ENCODE measurements at places on chromosomes 16 and 17. TPM values are rescaled to one million over a fixed set of nuclear protein-coding genes. Genes with fewer than 3 reads are reported as not detected.

Gene WNK4
- total RNA-seq: 0.47 TPM

DNA sequence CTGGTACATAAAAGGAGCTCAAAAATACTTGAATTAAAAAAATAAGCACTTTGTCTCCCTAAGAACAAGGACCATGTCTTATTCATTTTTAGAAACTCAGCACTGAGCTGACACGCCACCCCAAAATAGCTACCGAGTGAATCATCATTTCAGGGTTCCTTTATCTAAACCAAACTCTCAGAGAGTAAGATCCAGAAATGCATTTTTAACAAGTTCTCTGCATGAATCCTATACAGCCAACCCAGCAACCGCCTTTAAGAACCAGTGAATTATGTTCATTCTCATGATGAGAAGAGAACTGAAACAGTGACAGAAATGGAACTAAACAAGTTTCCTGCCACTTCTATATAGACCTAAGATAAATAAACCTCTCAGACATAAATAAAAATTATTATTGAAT lies 8.7 kb downstream of the C16orf87 start:
- H3K27ac ChIP-seq: no peak overlapping the region
- H3K4me1 ChIP-seq: no peaks in the 10 kb centered on the region
- no peak for DNase-seq
- H3K36me3 ChIP-seq: no peaks in the 10 kb centered on the region
- H3K27me3 ChIP-seq: no peaks in the 10 kb centered on the region

- H3K27ac ChIP-seq: no peak overlapping the region
- no peaks in the 10 kb centered on the region for H3K27me3 ChIP-seq
- no peak for DNase-seq
- no peaks in the 10 kb centered on the region for H3K36me3 ChIP-seq
These were observed 1237.1 kb upstream of the GOT2 start for GRCh38 chr16:59971264-59971663.

Gene KRT12
- not detected for total RNA-seq

- peak overlapping the region; percentile 77 for H3K27ac ChIP-seq
- H3K4me1 ChIP-seq: peaks cover 61% of the 10 kb centered on the region
These were observed 11.2 kb downstream of the PAM16 start for GRCh38 chr16:4339909-4340308.

DNA sequence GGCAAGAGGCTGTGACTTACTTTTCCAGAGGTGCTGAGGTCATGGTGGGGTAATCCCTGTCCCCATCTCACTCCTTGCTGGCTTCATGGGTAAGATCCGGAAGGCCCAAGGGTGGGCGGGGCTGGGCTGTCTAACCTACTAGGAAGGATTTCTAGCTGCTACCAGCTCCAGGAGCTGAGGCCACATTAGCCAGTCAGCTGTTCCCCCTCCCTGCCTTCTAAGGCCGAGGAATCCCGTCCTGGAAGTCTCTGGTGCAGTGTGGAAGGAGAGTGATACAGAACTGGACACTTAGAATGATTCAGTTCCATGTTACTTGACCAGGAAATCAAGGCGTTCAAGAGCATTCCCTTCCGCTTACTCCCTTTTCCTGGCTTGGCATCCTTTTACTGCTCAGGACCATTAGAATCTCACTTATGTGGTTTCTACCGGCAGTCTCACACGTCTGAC lies 8.9 kb downstream of the GNGT2 start:
- DNase-seq: no peak
- no peak overlapping the region for H3K4me3 ChIP-seq
- no peaks in the 10 kb centered on the region for H3K27me3 ChIP-seq
- no peaks in the 10 kb centered on the region for H3K36me3 ChIP-seq
- no peaks in the 10 kb centered on the region for H3K4me1 ChIP-seq

DNA sequence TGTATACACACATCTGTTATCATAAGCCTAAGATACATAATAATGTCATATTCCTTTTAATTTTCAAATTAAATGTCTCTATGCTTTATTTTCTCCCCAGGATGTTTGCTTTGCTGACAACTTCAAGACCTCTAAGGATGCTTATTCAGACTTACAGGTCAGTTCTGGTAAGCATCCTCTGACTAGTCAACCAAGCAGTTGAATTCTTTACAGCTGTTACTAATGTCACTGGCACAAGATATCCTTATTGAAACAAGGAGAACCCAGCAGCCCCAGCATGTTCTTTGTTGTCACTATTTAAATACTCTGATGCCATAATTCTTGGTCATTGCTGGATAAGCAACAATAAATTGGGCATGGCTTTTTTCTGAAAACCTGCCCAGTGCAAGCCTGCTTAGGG lies 232.3 kb upstream of the PMFBP1 start:
- no peak overlapping the region for H3K27ac ChIP-seq
- H3K4me1 ChIP-seq: no peaks in the 10 kb centered on the region
- DNase-seq: no peak
- H3K27me3 ChIP-seq: no peaks in the 10 kb centered on the region
- no peaks in the 10 kb centered on the region for H3K36me3 ChIP-seq

GRCh38 chr17:33889040-33889439 lies 366.0 kb upstream of the CCL2 start:
- no peaks in the 10 kb centered on the region for H3K36me3 ChIP-seq
- H3K4me1 ChIP-seq: no peaks in the 10 kb centered on the region
- H3K27me3 ChIP-seq: no peaks in the 10 kb centered on the region

DNA sequence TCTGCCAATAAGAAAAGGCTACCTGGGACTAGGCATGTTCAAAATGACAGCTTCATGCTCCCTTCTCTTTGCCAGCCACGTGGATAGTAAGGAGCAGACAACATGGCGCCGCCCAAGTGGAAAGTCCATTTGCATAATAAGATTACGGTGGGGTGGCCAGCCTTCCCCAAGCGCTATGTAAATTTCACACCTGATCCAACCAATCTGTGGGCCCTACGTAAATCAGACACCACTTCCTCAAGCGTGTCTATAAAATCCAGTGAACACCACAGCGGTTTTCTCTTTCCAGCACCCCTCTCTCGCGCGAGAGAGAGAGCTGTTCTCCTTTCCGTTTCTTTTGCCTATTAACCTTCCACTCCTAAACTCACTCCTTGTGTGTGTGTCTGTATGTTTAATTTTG lies 140.3 kb upstream of the ERCC4 start:
- H3K4me1 ChIP-seq: no peaks in the 10 kb centered on the region
- no peaks in the 10 kb centered on the region for H3K36me3 ChIP-seq
- no peaks in the 10 kb centered on the region for H3K27me3 ChIP-seq

DNA sequence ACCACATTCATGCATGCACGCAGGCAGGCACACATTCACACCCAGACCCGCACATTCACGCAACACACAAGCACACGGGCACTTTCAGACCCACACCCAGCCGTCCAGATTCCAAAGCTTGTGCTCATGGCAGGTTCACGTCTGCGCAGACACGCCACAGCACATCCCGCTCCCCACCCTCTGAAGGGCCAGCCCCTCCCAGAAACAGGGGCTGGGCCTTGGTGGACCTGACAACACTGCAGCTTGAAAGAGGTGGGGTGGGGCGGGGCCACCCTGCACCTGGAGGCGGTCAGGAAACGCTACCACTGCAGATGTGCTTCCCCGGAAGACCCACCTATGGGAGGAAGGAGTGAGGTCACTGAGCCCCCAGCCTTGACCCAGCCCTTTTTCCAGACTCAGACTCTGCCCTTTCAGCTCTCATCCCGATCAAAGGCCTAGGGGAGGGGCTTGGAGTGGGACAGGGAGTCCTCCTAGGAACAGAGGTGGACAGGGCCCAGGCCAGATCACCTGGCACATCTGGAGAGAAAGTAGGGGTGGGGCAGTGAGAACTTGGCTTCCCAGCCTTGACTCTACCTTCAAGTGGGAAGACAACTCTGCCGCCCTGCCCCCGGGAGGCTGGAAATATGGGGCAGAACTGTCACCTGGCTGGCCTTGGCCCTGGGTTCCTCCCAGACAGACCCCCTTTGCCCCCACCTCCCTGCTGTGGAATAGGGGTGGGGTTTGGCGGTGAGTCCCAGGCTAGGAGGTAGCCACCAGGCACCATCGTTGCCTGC lies 11.0 kb downstream of the P3H4 start:
- H3K27me3 ChIP-seq: no peaks in the 10 kb centered on the region
- no peak overlapping the region for H3K4me3 ChIP-seq
- peak; percentile 79 for DNase-seq

GRCh38 chr16:59905606-59906005 lies 1171.5 kb upstream of the GOT2 start:
- no peaks in the 10 kb centered on the region for H3K4me1 ChIP-seq
- H3K27ac ChIP-seq: no peak overlapping the region
- H3K4me3 ChIP-seq: no peak overlapping the region
- DNase-seq: no peak

DNA sequence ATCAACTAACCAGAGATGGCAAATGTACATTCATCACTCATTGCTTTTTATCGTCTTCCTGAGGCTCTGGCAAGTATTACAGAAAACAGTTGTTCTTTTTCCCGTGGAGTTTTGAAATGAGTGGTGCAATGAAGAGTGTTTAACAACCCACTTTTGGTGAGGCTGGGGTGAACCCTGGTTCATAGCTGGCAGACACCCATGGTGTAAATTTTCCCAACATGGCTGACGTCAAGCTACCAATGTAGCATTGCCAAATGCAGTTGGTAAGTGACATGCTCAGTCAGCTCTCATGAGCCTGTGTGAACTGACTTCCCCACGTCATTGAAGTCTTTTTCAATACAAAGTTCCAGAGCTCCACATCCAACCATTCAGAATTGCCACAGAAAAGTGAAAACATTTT lies 386.2 kb downstream of the TMEM114 start:
- H3K27ac ChIP-seq: no peak overlapping the region
- no peak for DNase-seq
- no peaks in the 10 kb centered on the region for H3K36me3 ChIP-seq
- no peaks in the 10 kb centered on the region for H3K27me3 ChIP-seq
- no peak overlapping the region for H3K4me3 ChIP-seq

DNA sequence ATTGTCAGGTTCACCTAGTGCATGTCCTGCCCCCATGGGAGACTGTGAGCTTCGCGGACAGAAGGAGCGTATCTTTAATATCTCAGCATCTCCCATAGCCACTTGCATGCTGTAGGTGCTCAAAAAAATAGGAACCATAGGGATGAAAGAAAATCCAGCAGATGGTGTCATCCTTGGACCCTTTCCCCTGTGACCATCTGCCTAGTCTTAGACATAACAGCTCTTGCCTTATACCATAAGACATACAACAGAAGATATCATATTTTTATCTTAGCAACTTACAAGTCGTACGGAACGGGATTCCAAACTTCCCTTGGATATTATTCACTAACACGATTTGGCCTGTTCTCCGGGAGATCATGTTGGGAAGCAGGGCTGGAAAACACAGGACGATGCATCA lies 14.5 kb downstream of the DHRS7C start:
- no peak overlapping the region for H3K27ac ChIP-seq
- no peaks in the 10 kb centered on the region for H3K36me3 ChIP-seq
- H3K27me3 ChIP-seq: no peaks in the 10 kb centered on the region
- H3K4me1 ChIP-seq: no peaks in the 10 kb centered on the region
- H3K4me3 ChIP-seq: no peak overlapping the region

Gene KRT24
- total RNA-seq: not detected

GRCh38 chr17:50689251-50689650 lies 18.5 kb downstream of the ANKRD40 start:
- no peak for DNase-seq
- peaks cover 25% of the 10 kb centered on the region for H3K36me3 ChIP-seq
- peaks cover 57% of the 10 kb centered on the region for H3K4me1 ChIP-seq
- peaks cover 3% of the 10 kb centered on the region for H3K27me3 ChIP-seq
- no peak overlapping the region for H3K27ac ChIP-seq

DNA sequence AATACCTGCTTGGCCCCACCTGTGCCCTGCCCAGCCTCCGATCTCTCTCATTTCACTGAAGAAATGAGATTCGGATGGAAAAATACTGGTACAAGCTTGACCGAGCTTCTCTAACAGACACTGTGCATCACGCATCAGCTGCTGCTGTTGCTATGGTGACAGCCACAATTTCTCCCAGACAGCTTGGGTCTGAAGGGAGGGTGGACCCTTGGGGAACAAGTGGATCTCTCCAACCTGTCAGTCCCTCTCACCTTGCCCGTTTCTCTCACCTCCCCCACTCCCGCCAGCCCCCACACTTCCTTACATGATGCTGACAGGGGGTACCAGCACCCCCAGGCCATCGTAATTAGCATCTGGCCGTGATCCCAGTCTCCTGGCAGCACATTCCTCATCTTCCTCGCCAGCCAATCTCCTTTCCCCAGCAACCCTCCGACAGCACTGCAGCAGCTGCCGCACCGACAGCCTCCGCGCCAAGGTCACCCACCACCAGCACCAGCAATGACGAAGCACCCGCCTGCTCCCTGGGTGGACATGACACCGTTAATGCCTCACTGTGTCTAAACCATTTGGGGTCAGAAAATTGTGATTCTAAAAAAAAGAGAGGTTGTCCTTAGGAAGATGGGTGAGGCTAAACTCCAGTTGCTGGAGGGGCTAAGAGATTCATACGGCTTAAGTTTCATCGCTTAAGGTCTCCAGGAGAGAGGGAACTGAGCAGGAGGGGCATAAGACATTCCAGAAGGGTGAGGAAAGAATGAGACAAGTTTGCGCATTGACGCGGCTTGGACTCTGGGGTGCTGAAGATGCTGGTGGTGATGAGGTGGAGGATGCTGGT lies 58.6 kb upstream of the TNRC6A start:
- no peak overlapping the region for H3K4me3 ChIP-seq
- peaks cover 12% of the 10 kb centered on the region for H3K4me1 ChIP-seq
- no peaks in the 10 kb centered on the region for H3K27me3 ChIP-seq

DNA sequence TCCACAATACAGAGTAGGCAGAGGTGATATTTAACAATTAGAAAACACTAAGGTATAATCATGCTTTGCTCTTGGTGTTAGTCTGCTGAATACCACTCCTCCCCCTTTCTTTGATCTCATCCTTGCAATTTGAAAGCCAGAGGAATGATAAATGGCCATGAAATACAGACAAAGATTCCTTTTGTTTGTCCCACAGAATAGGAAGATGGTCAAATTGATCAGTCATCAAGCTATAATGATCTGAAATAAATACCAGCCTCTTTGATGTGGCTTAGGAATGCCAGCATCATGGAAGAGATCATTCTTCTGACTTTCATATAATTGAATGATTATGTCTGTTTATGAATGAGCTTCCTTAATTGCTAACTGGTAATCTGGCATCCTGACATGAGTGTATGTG lies 1541.7 kb upstream of the CDH8 start:
- no peak for DNase-seq
- no peaks in the 10 kb centered on the region for H3K4me1 ChIP-seq
- no peak overlapping the region for H3K4me3 ChIP-seq

GRCh38 chr16:12541672-12542071 lies 262.0 kb downstream of the CPPED1 start:
- no peak overlapping the region for H3K27ac ChIP-seq
- H3K36me3 ChIP-seq: no peaks in the 10 kb centered on the region
- peaks cover 14% of the 10 kb centered on the region for H3K4me1 ChIP-seq
- DNase-seq: no peak
- H3K27me3 ChIP-seq: no peaks in the 10 kb centered on the region

GRCh38 chr17:77420804-77421629 lies 280.2 kb downstream of the SEC14L1 start:
- H3K4me1 ChIP-seq: peaks cover 90% of the 10 kb centered on the region
- no peak for DNase-seq
- peaks cover 16% of the 10 kb centered on the region for H3K36me3 ChIP-seq
- H3K27ac ChIP-seq: peak overlapping the region; percentile 24

GRCh38 chr17:14759325-14759724 lies 458.4 kb downstream of the HS3ST3B1 start:
- H3K27ac ChIP-seq: no peak overlapping the region
- no peaks in the 10 kb centered on the region for H3K27me3 ChIP-seq
- no peaks in the 10 kb centered on the region for H3K4me1 ChIP-seq
- no peak for DNase-seq

Gene DRC3
- total RNA-seq: 13.4 TPM

GRCh38 chr16:15466131-15466530 lies 31.7 kb downstream of the BMERB1 start:
- H3K27me3 ChIP-seq: no peaks in the 10 kb centered on the region
- H3K27ac ChIP-seq: no peak overlapping the region
- DNase-seq: no peak
- H3K4me1 ChIP-seq: no peaks in the 10 kb centered on the region
